Epithelial cell of umbilical artery (primary cell): ENCODE measurements at places on chromosomes 12 and 14. TPM values are rescaled to one million over a fixed set of nuclear protein-coding genes. Genes with fewer than 3 reads are reported as not detected.

Gene CCDC198
- not detected in 2 replicates for total RNA-seq

Gene ERBB3
- total RNA-seq: not detected in 2 replicates

Gene KRT82
- total RNA-seq: not detected in 2 replicates

Gene PMCH
- 0.32 and 0.61 TPM in 2 replicates for total RNA-seq

Gene PRB2
- total RNA-seq: not detected in 2 replicates

Gene TMEM229B
- total RNA-seq: under 0.01 and 0.15 TPM in 2 replicates

Gene ASIC1
- total RNA-seq: 0.65 and 0.76 TPM in 2 replicates

Gene LMNTD1
- not detected in 2 replicates for total RNA-seq

Gene CLEC4E
- total RNA-seq: not detected in 2 replicates

Gene SMCO3
- 0.32 and 0.46 TPM in 2 replicates for total RNA-seq

Gene MEG3
- 45.1 and 87.2 TPM in 2 replicates for total RNA-seq

Gene PHLDA1
- 29.9 and 34.3 TPM in 2 replicates for total RNA-seq

Gene NPFF
- not detected in 2 replicates for total RNA-seq

Gene TCTN2
- total RNA-seq: 4.6 and 8.1 TPM in 2 replicates

Gene HOXC6
- total RNA-seq: not detected in 2 replicates

Gene ACSS3
- 0.30 and 0.32 TPM in 2 replicates for total RNA-seq

Gene EXD2
- total RNA-seq: 15.9 and 22.3 TPM in 2 replicates

Gene FIGNL2
- 0.61 and 0.65 TPM in 2 replicates for total RNA-seq

Gene FAIM2
- total RNA-seq: under 0.01 and 0.15 TPM in 2 replicates

Gene CCDC38
- not detected in 2 replicates for total RNA-seq

Gene KLHDC1
- 1.1 and 2.6 TPM in 2 replicates for total RNA-seq

Gene NANOG
- total RNA-seq: not detected in 2 replicates

Gene IL31
- not detected in 2 replicates for total RNA-seq

Gene PPP1R36
- 0.32 and 0.61 TPM in 2 replicates for total RNA-seq

Gene CD163L1
- 5.8 and 13.8 TPM in 2 replicates for total RNA-seq

Gene ZBTB39
- 6.2 and 6.8 TPM in 2 replicates for total RNA-seq

Gene SOCS2
- total RNA-seq: 4.5 and 4.7 TPM in 2 replicates

Gene LACRT
- not detected in 2 replicates for total RNA-seq

Gene NELL2
- under 0.01 TPM in 1 of 2 replicates, not detected in the other for total RNA-seq

Gene RASSF8
- 53.3 and 85.7 TPM in 2 replicates for total RNA-seq
